AG04450 (cell line): ENCODE measurements at places on chromosomes 5 and 9.

- DNase-seq: no peak
Measured at GRCh38 chr5:66340786-66341185, 196.7 kb downstream of the SREK1 start.

DNA sequence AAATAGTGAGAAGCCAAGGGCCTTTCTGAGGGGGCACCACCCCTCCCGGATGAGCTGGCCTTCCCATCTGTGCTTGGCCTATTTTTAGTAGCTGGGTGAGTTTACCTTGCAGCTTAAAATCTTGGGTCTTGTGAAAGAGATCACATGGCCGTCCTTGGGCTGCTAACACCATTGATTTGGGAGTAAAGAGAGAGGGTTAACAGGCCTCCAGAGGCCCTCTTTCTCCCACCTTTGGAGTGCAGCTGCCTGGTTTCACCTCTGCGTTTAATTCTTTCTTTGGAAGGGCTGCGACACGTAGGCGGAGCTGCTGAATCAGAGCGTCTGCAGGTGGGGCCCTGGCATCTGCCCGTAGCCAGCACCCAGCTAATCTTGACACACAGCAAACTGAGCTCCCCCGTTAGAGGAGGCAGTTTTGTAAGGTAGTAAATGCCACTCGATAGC lies 12.8 kb downstream of the OLFM1 start:
- no peak for DNase-seq

DNA sequence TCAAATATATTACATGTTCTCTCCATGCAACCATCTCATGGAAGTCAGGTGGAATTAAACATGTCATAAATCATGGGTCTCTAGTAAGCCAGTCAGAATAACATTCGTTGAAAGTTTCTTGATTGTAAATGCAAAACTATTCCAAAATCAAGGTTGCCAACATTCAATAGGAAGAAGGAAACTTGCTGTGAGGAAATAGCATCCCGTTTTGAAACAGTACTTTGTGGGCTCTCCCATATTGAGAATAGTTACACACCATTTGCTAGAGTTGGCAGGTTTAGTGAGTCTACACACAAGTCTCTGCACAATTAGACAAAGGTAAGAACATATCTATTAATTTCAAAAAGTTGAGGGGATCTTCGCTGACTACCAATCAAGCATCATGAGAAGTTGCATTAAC lies 338.5 kb downstream of the GLIS3 start:
- no peak for DNase-seq

- no peak for DNase-seq
Measured at GRCh38 chr5:33592245-33592644, 151.5 kb downstream of the TARS1 start.

GRCh38 chr5:56910210-56910965 lies 992 bp downstream of the SETD9 start:
- DNase-seq: peak; percentile 34

DNA sequence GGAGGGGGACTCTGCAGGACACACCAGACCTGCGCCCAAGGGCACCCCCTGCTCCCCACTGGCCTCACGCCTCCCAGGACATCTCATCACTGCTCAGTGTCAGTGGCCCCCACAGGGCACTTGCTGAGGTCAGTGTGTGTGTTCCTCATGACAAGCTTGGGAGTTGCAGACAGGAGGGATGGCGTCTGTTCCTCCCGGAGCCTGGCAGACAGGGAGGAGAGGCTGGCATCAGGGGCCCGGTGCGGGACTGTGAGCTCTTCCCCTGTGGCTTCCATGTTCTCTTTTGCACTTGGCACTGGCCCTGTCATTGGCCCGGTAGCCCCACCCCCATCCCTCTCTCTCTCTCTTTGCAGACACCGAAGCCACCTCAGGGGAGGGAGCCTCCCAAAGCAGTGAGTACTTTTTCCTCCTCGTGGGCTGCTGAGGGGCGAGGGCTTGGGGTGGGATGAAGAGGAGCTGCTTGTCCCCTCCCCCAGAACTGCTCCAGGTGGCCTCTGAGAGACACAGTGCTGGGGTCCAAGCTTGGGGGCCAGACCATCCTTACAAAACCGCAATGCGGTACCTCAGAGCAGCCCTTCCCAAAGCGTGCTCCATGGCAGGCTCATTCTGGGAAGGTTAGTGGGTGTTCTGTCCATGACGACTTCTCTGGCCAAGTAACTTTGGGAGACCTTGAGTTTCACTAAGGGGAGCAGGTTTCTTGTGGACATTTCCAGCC lies 75.7 kb downstream of the AMBP start:
- no peak for DNase-seq

DNA sequence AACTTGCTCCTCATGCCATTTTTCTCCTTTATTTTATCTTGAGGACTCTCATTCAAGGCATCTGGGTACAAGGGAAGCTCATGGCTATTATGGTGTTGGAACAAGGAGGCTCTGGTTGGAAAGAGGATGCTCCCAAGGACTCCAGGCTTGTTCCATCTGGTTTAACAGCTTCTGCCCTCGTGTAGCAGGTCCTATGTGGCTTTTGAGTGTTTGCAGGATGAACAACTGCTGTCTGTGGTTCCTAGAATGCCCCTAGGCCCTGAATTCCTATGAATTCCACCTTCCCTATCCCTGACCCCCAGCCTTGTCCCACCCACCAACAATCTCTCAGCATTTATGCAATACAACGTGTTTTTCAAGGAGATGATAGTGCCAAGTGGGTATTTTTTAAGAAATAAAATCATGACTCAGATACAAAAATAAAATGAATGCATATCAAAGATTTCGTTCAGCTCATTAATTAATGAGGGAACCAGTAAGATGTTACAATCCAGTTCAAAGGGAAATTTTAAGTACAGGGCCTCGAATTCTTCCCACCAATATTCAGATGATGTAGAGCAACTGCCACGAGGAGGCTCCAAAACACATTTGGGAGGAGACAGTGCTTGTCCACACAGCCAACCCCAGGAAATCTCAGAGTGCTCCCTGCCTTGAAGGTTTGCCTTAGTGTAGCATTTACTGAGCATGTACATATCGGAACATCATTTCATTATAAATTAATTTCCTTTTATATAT lies 182.0 kb downstream of the MUSK start:
- DNase-seq: no peak

GRCh38 chr9:72601615-72602014 lies 80.2 kb downstream of the TMC1 start:
- no peak for DNase-seq

DNA sequence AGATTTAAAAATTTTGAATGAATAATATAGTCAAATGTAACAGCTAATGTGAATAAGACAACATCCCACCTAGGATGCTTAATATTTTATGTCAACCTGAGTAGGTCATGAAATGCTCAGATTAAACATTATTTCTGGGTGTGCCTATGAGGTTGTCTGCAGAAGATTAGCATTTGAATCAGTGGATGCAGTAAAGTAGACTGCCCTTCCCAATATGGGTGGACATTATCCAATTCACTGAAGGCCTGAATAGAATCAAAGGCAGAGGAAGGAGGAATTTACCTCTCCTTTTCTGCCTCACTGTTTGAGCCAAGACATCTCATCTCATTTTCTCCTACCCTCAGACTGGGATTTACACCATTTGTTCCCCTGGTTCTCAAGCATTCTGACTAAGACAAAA lies 1582.3 kb downstream of the EFNA5 start:
- DNase-seq: no peak

GRCh38 chr9:128026773-128027541 lies 40.2 kb downstream of the NAIF1 start:
- no peak for DNase-seq

DNA sequence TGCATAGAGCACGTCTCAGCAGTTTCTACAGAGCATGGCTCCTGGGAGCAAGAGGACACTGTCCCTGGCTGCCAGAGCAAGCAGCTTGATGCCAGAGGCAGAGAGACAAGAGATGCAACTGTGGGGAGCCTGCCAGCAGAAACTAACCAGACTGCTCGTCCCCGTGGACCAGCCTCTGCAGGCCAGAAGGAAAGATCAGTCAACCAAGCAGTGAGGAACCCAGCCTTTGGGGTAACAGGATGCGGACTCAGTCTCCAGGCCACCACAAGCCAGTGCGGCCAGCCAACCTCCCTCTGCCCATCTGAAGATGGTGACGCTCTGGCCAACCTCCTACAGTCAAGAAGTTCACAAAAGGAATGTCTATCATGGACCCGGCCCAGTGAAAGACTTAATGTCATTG lies 3.7 kb downstream of the SURF4 start:
- DNase-seq: no peak

DNA sequence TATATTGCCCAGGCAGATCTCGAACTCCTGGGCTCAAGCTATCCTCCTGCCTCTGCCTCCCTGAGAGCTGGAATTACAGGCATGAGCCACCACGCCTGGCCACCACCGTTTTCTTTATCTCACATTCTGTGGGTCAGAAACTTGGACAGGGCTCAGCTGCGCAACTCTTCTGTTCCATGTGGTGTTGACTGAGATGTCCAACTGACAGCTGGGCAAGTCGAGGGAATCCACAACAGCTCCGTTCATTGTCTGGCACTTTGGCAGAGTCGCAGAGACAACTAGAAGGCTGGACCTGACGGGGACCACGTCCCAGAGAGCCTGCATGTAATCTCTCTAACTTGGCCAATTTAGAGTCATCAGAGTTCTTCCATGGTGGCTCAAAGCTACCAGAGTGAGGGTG lies 36.2 kb upstream of the AOPEP start:
- no peak for DNase-seq

- DNase-seq: no peak
Measured at GRCh38 chr5:103433211-103433610, 129.4 kb downstream of the NUDT12 start.

GRCh38 chr9:6198251-6198650 lies 17.4 kb upstream of the IL33 start:
- no peak for DNase-seq

- DNase-seq: no peak
Measured at GRCh38 chr5:154644745-154645411, 110.3 kb upstream of the LARP1 start.

DNA sequence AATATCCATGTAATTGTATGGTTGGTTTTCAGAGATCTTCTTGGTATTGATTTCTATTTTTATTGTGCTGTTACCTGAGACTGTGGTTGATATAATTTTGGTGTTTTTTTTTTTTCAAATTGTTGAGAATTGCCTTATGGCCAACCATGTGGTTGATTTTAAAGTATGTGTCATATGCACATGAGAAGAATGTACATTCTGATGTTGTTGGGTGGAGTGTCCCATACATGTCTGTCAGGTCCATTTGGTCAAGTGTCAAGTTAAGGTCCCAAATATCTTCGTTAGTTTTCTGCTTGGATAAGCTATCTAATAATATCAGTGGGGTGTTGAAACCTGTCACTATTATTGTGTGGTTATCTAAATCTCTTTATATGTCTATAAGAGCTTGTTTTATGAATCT lies 160.0 kb upstream of the ITGA1 start:
- no peak for DNase-seq

DNA sequence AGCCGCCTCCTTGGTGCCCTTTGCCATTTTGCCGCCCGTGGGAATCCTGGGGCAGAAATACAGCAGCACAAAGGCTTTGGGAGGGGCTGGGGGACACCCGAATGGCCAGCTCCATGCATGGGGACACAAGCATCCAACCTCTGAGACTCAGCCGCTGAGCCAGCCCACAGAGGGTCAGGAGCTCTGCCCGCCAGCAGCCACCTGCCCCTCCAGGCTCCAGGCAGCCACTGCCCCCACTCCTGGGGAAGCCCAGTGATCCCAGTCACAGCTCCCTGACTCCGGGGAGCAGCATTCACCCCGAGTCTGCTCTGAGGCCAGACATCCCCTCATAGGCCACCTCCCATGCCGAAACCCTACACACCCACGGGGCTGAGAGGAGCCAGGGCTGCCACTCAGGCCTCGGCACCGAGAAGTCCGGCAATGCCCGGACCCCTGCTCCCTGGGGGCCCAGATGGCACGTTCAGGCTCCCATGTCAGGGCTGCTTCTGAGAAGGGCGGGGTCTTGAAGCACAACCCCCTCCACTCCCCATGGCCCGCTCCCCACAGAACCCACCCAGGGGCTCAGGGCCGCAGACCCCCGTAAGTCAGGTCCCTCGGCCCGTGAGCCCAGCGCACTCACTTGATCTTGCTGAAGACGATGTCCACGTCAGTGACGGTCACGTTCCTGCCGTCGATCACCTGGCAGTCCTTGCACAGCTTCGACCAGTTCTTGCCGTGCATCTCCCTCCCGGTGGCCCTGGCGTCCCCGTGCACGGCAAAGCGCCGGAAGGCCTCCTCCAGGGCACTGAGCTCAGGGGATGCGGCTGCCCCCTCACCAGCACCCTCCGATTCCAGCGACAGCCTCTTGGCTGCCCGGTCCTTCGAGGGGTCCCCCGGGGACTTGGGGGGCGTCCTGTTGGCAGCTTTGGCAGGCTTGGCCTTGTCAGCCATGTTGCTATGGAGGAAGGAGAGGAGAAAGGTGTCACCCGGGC lies 15.7 kb downstream of the TPPP start:
- no peak for DNase-seq

DNA sequence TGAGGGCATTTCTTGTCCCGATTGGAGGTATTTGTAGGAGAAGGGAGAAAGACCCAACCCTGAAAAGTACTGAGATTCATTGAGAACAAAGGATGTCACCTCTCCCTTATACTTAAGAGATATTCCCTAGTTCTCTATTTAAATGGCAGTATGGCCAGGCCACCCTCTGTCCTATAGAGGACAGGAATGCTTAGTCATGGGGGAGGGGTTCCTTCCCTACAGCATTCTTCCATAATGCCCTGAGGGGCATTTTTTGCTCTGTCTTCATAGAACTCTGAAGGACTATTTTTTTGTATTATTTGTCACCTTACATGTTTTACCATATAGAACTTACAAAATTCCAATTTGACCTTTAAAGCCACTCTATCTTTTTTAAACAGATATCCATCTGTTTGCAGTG lies 176.3 kb downstream of the TMEM161B start:
- no peak for DNase-seq

GRCh38 chr9:136852664-136853595 lies 784 bp downstream of the MAMDC4 start:
- DNase-seq: no peak

DNA sequence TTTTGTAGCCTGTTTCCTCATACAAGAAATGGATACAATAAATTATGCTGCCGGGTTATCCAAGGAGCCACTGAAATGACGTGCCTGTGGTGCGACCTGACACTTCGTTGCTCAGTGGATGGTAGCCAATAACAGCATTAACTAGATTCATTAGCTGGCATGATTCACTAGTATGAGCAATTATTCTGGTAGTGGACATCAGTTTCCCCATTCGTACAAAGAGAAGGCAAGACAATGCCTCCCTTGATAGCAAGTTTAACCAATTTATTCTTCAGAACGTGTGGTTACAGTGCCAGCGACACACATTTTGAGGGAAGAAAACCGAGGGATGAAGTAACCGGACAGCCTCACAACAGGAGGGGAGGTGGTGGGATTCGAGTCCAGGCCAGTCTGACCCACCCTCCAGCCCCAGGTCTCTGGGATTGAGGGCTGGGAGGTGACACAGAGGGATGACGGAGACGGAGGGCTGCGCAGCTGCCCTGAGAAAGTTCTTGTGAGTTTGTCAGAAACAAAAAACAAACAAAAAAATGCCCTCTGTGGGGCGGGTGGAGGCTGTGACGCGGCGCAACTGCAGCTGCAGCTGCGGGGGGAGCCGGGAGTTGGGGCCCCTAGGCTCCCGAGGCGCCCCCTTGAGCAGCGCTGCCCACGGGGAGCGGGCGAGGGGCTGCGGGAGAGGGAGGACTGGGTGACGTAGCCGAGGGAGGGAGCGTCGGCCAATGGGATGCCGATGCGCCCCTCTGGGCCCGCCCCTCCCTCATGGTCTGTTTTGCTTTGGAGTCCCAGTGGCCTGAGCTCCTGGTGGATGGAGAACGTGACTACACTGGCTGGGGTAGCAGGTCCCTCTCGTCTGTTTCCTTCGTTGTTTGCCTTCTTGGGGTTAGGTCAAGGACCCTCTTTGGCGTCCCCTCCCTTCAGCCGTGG lies 10.9 kb downstream of the LHX2 start:
- no peak for DNase-seq

- DNase-seq: no peak
Measured at GRCh38 chr5:175691761-175692160, 33.9 kb downstream of the HRH2 start.

- peak; percentile 91 for DNase-seq
Measured at GRCh38 chr9:113593682-113594281, 130.3 kb downstream of the RGS3 start.
